ENCODE measurements at places on chromosomes 6 and 20. TPM values are rescaled to one million over a fixed set of nuclear protein-coding genes. Genes with fewer than 3 reads are reported as not detected.

The DPPA5 gene
- polyA plus RNA-seq, result not detected

The PLN gene
- polyA plus RNA-seq, result 2.2 TPM

The ZNF451 gene
- polyA plus RNA-seq, result 48.2 TPM

The SPTLC3 gene
- polyA plus RNA-seq, result 13.5 TPM

The SOX12 gene
- polyA plus RNA-seq, result 34.3 TPM

The OTOR gene
- not detected for polyA plus RNA-seq

The MUC22 gene
- polyA plus RNA-seq, result not detected

The FGD2 gene
- 5.3 TPM for polyA plus RNA-seq

The ZNF217 gene
- 26.6 TPM for polyA plus RNA-seq

The ZNF322 gene
- polyA plus RNA-seq, result 46.5 TPM

The GABRR1 gene
- not detected for polyA plus RNA-seq

The SNX9 gene
- polyA plus RNA-seq, result 45.7 TPM

The MOG gene
- polyA plus RNA-seq, result not detected

The FRK gene
- polyA plus RNA-seq, result 4.8 TPM

The PRKN gene
- 2.0 TPM for polyA plus RNA-seq

The TLDC2 gene
- polyA plus RNA-seq, result 1.8 TPM

The DLK2 gene
- polyA plus RNA-seq, result 1.7 TPM

The C20orf144 gene
- 0.50 TPM for polyA plus RNA-seq

The GPR6 gene
- not detected for polyA plus RNA-seq

The C2 gene
- 5.8 TPM for polyA plus RNA-seq

The GCNT2 gene
- polyA plus RNA-seq, result 20.5 TPM

The PGC gene
- polyA plus RNA-seq, result 6.6 TPM

The ANGPT4 gene
- not detected for polyA plus RNA-seq

The KIF13A gene
- 50.4 TPM for polyA plus RNA-seq

The PRR18 gene
- polyA plus RNA-seq, result 0.43 TPM

The IL20RA gene
- polyA plus RNA-seq, result 2.5 TPM

The HLA-DMB gene
- 7.7 TPM for polyA plus RNA-seq

The ZSCAN23 gene
- polyA plus RNA-seq, result 21.4 TPM

The TMX4 gene
- 24.4 TPM for polyA plus RNA-seq

The SLC25A27 gene
- 68.2 TPM for polyA plus RNA-seq

The TRPC4AP gene
- 60.8 TPM for polyA plus RNA-seq

The GJA10 gene
- polyA plus RNA-seq, result not detected

The LHFPL5 gene
- not detected for polyA plus RNA-seq

The MYBL2 gene
- polyA plus RNA-seq, result 15.7 TPM

The KCNQ5 gene
- polyA plus RNA-seq, result 1.9 TPM

The MYO6 gene
- 32.1 TPM for polyA plus RNA-seq

The SDCBP2 gene
- 3.8 TPM for polyA plus RNA-seq

The TFEB gene
- 14.8 TPM for polyA plus RNA-seq

The ELOVL2 gene
- 5.4 TPM for polyA plus RNA-seq

The SYCP2 gene
- polyA plus RNA-seq, result 7.9 TPM

The KHDC1 gene
- 10.2 TPM for polyA plus RNA-seq

The BCAS4 gene
- polyA plus RNA-seq, result 8.0 TPM

The APOBEC2 gene
- polyA plus RNA-seq, result 0.64 TPM

The BIRC7 gene
- polyA plus RNA-seq, result not detected

The DAAM2 gene
- 32.7 TPM for polyA plus RNA-seq

The SERPINB1 gene
- 29.9 TPM for polyA plus RNA-seq

The WFDC10B gene
- polyA plus RNA-seq, result not detected

The TMEM14A gene
- 48.7 TPM for polyA plus RNA-seq

Measured in right lung (tissue), 10 donors.